Activated T-cell treated with anti-CD3 and anti-CD28 coated beads for 4 hours (primary cell): ENCODE measurements at places on chromosomes 3 and 15.
A peak's percentile ranks its signal among the peaks of the same experiment; 100 is the strongest.

GRCh38 chr15:57203906-57204305 lies 172.4 kb upstream of the CGNL1 start:
- no peak for DNase-seq

DNA sequence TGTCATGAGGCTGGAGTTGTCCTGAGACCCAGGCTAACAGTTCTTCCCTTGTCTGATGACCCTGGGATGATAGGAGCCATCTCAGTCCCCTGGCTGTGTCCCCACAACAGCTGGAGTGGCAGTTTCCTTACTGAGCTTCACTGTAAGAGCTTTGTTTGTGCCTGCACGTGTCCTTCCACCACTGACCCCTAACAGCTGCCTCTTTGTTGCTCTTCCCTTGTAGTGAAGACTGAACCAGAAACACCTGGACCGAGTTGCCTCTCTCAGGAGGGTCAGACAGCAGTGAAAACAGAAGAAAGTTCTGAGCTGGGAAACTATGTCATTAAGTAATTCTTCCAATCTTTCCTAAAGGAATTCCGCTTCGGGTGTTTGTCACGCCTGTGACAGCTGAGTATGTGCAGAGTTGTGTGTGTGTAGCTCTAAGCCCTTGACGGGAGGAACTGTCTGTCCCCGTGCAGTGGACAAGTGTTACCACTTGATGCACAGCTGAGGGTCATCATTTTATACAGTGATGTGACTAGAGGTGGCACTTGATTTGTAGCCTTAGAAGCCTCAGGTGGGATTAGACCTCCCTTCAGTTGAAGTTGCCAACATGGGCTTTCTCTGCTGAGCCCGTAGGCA lies 25.0 kb downstream of the MAP6D1 start:
- no peak for DNase-seq

- no peak for DNase-seq
These were observed 32.0 kb upstream of the GBE1 start for GRCh38 chr3:81793410-81793809.

DNA sequence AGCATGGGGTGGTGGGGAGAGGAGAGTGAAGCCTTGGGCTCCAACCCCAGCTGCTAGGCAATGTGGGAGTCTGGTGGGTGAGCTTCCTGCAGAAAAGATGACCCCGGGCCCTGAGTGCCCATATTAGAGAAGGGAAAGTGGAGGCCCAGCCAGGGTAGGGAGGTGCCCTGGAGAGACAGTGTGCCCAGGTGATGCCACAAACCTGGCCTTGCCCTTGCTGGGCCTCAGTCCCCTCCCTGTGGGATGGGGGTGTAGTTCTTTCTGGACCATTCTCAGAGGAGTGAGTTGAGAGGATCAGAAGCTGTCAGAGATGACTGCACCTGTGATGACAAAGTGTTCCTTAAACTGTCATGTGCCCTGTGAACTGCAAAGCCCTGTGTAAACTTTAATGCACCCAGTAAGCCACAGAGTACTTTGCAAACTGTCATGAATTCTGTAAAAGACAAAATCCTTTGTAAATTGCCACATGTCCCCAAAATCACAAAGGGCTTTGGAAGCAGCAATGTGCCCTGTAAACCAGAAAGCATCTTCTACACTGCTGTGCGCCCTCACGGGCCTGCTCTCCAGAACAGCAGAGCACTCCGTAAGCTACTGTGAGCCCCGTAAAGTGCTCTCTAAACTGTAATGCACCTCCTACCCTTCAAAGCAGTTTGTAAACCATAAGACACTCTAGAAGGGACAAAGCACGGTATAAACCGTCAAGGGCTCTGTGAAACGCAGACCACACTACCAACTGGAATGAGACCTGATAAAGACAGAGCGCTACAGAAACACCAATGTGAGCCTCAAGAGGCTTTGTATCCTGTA lies 51.3 kb upstream of the FGD5 start:
- no peak for DNase-seq

DNA sequence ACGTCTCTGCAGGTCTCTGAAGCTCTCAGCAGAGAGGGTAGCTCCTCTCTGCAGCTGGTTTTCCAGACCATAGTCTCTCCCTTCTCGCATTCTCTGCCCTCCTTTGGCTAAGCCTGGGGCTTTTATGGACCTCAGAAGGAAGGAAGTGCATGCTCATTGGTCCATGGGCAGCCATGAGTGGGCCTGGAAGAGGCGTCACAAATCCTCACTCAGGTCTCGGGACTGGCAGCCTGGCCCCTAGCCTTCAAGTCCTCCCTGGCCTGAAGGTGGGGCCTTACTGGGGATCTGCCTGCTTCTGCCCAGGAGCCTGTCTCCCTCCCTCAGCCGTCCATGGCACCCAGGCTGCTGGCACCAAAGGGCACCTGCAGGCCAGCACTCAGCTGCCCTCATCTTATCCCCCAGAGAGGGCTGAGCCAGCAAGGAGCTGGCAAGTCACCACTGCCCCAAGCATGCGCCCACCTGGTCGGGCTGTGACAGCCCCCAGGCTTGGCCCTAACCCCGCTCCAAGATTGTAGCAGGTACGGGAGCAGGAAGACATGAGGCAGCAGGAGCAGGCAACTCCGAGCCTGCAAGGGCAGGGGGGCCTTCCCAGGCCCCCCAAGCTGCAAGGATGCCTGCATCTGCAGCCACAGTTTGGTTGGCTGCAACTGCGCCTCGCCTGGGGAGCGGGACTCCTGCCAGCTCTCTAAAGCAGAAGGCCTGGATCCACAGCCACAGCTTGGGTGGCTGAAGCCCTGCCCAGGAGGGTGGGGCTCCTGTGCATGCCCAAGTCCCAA lies 37.4 kb downstream of the GHSR start:
- DNase-seq: no peak

DNA sequence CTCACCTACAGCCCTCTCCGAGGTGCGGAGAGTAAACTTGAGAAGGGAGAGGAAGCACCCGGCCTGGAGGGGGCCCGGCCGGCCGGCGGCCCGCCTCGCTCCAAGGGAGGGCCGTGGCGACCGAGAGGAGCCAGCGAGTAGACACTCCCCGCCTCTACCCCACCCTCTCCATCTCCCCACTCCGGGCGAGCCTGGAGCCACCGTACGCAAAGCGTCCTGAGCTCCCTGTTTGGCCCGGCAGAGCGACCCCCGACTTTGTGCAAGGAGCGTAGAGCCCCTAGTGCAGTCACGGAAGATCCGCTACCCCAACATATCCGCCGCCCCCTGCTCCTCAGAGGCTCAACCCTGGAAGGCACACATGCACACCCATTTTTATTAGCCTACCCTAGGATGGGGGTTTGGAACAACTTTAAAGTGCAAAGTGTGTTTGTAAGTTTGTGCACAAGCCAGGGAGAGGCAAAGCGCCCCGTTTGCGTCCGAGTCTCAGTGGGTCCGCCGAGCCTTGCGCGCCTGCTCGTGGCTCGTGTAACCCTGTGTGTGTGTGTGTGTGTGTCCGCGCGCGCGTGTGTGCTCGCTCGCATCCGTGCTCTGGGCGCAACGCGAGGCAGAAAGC lies 508 bp upstream of the SMAD6 start:
- DNase-seq: no peak

DNA sequence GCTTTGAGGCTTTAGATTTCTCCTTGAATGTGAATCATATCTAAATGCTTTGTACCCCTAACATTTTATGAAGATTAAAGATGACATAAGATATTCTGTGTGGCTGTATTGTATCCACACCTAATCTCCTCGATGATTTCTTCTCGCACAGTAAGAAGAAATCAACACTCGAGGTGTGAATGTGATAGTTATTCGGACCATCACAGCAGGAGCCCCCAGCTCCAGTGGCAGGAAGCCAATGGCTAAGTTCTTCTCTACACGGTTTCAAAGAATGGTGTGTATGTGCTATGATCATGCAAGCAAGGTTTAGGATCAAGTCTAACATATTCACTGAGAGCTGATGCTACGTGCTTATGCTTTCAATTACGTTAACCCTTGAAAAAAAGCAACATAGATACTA lies 271.0 kb downstream of the SUCLG2 start:
- DNase-seq: no peak

DNA sequence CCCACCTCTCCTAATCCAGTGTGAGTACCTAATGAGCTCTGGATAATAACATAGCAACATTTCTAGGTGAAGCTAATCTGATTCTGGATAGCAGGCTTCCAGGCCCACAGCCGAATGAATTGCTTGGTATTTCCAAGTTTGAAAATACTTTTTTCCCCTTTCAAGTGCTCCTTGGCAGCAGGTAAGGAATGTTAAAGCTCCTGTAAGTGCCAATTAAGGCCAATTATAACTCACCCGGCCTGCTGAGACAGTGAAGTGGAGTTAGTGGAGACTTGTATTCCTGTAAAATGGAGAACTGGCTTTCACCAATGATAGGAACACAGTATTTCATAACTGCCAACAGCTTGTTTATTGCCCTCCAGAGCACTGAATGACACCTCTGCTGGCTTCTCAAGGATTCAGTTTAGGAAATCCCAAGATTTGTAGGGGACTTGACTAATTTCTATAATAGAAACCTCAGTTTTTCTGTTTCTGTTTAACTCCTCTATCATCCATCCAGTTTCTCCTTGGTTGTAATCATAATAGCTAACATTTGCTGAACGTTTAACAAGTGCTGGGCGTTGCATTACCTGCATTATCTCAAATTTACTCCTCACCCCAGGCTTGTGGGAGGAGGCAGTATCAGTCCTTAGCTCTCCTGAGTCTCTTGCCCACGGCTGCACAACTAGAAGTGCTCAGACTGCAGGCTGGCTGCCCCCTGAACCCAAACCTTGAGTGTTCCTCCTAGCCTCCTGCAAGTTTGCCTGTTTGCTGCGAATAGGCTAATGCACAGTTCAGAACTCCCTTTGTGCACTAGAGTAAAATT lies 52.7 kb upstream of the SCAANT1 start:
- no peak for DNase-seq

- no peak for DNase-seq
These were observed 1.1 kb upstream of the DNAH1 start for GRCh38 chr3:52315006-52315405.

- peak; percentile 58 for DNase-seq
These were observed 1.5 kb downstream of the MSL2 start for GRCh38 chr3:136194409-136195257.

- no peak for DNase-seq
These were observed 123.9 kb downstream of the MAGI1 start for GRCh38 chr3:65914740-65915367.

GRCh38 chr3:127940116-127940515 lies 25.1 kb downstream of the KBTBD12 start:
- DNase-seq: no peak

DNA sequence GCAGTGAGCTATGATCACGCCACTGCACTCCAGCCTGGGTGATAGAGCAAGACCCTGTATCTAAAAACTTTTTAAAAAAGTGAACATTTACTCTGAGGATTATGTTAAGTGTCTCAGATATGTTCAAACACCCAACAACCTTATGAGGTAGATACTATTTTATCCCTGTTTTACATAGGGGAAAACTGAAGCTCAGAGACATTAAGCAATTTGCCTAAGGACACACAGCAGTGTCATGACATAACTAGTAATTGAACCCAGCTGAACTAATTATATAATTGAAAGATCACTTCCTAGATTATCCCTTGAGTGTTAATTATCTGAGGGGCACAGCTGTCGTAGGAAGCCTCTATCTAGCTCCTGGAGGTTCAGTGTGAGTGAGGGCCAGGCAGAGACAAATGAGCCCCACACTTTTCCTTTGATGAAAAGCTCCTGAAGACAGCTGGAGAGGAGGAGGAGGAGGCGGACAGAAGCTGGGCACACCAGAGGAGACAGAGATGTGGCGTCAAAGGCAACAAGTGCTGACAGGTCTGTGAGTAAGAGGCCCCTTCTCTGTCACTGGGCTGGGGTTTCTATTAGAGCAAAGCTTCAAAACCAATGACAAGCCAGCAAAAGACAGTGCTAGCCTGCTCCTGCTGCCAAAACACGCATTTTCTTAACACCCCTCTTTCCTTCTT lies 20.5 kb downstream of the TRH start:
- DNase-seq: no peak

GRCh38 chr3:146129750-146130149 lies 31.2 kb downstream of the PLOD2 start:
- no peak for DNase-seq

GRCh38 chr3:16369276-16369675 lies 104.3 kb downstream of the OXNAD1 start:
- DNase-seq: no peak

DNA sequence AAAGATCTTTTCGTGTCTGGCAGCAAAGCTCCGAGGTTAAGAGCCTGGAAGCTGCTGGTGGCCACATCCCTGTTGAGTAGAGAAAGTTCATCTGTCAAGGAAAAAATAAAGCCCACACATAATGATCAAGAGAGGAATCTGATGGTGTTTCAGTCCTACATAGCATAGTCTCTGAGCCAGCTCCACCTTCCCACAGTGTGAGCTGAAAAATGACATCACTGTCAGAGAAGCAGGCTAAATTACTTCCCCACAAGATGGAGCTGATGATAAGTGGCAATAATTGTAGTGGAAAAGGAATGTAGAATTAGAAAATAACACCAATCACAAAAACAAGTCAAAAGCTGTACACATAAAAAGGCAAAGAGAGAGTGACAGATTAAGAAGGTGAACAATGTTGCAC lies 84.5 kb downstream of the AQP9 start:
- DNase-seq: no peak

DNA sequence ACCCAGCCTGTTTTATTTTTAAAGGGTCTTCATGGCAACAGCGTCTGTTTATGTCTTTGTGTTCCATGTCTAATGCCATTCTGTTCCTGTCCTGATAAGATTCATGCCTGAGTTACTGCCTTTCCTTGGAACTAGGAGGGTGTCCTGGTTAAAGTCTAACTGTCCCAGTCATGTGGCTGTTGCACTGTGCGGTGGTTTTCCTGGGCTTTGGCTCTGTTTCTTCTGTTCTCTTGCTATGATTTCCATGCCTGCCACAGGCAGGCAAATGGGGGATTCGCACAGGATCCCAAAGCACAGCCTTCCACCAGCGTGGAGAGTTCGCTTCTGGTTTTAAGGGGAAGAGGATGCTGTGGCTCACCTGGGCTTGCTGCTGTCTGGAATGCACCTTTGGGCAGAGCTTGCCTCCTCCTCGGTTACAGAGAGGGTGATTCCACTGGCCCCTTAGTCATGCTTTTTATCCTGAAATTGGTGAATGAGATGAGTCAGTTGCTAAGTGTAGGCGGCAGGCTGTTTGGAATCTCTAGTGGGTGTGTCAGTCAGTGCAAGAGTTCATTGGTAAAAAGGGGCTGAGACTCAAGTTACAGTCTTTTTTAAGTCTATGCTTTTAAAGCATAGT lies 86.8 kb downstream of the CCK start:
- DNase-seq: no peak
